ENCODE measurements at places on chromosomes 4 and X.

- no peak for DNase-seq
These were observed 80.6 kb upstream of the ENPP6 start for GRCh38 chr4:184298254-184298653.

DNA sequence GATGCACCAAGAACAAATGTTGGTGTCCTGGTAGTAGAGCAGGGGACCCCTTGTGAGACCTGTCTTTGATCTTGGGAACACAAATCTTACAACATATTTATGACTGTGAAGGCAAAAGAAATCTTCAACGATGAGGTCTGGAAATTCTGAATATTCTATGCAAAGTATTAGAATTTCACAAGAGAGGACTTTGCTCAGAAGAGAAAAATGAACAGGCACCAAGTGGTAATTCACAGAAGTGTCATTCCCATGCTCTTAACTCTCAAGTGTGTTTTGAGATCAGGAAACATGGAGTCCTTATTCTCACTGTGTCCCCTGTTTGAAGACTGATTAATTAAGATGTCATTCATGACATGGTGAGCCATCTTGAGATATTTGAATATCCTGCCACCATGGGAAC is 52.5 kb downstream of the COQ2 start:
- DNase-seq, result no peak

- DNase-seq, result no peak
These were observed 1.9 kb upstream of the PPP3CA start for GRCh38 chr4:101348995-101349800.

- no peak for DNase-seq
These were observed 109.3 kb downstream of the MAGEC2 start for GRCh38 chrX:142095651-142096245.

- no peak for DNase-seq
These were observed 696.9 kb downstream of the PCDH7 start for GRCh38 chr4:31417040-31417439.

GRCh38 chr4:18203966-18204365 is 182.4 kb upstream of the LCORL start:
- no peak for DNase-seq

DNA sequence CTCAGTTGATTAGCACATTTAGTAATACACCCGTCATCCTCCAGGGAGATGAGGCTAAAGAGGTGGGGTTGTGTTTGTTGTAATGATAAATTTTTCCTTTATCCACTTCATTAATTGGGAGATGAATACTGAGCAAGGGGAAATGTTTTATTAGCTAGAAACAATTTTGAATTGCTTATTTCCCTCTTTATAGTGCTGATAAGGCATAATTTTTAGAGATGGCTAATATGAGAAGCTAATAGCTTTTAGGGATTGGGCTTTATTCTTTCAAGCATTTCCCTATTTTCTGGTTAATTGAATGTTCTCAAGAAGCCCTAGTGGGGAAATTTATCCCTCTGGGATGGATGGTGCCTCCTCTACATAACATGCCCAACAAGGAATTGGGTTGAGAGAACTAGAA is 365.2 kb upstream of the IGFBP7 start:
- DNase-seq, result no peak

GRCh38 chrX:12360383-12360782 is 222.1 kb downstream of the FRMPD4 start:
- no peak for DNase-seq

DNA sequence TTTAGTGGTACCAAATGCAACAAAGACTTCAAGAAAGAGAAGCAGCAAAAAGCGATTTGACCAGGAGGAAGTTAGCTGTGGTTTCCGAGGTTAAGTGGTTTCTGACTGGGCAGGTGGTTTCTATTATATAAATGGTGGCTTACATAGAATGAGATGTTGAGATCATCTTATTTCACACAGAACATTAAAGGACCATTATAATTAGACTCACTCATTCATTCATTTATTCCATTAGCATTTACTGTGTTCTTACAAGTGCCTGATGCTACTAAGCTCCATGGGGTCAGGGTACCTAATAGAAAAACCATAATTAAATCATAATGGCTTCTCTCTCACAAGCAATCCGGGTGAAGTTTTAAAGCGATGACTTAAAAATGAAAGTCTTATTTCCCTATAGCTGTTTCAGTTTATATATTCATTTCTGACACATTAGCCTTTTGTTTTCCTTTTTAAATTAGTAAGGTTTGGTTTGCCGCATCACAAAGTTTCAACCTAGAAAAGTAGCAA is 10.6 kb downstream of the TSPAN6 start:
- DNase-seq, result no peak

- DNase-seq, result no peak
These were observed 25.4 kb upstream of the NMU start for GRCh38 chr4:55661398-55662056.

GRCh38 chr4:87317527-87317926 is 5.2 kb downstream of the HSD17B13 start:
- DNase-seq, result no peak

DNA sequence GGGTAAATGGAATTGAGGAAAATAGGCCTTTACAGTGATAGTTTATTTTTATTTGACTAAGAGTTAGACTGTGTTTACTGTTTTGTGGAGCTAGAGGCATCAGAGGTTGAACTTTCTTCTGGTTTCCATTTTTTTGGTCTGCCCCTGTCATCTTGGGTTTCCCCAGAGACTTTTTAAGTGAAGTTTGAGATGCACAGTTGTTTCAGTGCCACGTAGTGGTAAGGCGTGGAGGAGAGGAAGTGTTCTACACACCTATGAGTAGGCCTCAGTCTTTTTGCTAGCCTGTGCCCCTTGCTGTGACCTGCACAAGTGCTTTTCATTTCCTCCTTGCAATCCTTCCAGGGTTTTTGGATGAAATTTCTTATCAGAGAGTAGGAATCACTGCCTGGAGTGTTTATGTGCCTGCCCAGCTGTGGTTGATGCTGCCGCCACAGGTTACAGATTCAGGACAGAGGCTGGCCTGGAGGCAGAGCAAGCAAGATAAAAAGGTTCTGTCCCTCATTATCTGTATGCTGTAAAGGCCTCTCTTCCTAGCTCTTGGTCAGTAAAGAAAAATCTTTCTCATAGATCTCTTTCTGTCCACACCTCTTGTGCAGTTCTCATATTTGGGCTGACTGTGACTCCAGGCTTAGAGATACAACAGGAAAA is 12.5 kb upstream of the HSFX4 start:
- DNase-seq, result no peak

DNA sequence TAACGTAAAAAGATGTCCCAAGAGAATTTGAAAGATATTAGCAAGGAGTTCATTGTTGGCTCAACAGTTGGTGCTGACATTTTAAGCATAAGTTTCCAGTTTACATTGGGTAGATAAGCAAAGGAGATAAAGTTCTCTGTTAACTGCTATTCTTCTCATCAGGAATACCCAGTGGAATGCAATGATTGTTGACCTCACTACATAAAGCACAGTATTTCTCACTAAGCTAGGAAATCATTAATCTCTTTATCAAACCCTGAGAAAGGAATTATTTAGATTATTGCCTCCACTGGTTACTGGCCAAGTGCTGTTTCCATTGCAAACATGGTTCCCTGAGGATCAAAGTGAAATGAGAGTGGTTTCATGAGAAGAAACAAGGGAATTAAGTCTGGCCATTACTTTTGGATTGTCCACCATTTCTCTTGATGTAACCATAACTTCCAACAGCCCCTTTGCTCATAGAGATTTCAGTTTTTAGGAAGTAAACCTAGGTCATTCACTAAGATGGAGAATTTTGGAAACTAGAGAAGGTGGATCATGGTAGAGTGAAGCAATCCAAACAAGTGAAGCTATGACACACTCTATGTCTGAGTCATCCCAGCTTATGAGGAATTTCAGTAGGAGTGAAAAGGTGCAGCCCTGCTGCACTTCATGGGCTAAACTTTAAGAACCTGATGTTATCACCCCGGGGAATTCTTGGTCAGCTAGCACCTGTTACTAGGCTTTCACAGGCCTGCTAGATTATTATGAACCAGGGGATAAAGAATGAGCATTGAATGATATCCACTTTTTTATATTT is 163.4 kb downstream of the AREG start:
- no peak for DNase-seq

DNA sequence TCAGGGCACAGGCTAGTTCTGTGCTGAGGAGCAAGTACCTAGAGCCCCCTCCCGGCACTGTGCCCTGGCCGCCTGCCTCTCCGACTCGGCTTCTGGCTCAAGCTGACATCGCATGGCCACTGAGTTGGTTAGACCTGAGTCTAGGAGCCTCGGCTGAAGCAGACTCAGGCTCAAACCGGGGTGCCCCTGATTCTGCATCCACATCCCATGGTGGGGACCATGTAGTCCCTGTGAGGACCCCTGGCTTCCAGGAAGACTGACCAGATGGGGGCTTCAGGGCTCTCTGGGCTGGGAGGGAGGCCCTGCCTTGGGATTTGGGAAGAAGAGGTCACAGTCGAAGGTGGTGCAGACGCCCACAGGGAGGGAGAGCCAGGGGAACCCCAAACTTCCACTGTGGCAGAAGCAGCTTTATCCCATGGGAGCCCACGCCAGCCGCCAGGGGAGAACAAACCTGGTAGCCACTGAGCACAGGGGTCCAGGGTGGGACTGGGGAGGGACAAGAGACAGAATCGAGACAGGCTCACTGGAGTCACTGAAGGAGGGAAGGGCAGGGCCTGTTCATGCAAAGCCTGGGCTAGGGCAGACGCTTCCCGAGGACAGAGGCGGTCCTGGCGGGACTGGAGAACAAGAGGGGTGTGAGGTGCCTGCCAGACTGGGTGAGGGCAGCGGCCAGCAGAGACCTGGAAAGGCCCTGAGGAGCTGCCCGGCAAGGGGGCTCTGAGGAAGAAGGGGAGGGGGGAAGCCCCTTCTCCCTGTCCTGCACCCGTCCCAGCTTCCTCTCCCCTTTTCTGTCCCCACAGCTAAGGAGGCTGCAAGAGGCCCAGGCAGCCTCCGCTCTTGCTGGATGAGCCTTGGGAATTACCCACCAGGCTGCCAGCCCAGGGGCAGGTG is 1.1 kb downstream of the PDE6B start:
- no peak for DNase-seq

DNA sequence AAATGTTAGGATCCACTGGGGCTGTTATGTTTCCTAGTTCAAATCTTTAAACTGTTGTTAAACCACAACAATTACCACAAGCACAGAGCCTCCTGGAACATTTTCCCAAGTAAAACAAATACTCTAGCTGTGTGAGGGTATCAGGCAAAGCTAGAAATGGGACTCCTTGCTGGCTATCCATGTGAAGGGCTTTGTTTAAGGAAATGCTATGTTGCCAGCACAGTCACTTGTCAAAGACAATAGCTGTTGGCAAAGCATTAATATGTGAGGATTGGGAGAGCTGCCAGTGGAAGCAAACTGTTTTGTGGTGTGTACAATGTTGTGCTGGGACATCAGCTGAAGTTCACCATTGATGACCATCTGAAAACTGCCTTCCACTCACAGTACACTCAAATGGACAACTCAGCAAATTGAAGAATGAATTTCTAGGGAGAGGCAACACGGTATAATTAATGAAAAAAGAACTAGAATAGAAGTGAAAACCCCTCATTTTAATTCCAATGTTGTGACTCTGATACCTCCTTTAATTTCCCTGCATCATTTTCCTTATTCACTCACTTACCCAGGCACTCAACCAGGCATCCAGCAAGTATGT is 100.8 kb downstream of the ANXA3 start:
- DNase-seq, result no peak

DNA sequence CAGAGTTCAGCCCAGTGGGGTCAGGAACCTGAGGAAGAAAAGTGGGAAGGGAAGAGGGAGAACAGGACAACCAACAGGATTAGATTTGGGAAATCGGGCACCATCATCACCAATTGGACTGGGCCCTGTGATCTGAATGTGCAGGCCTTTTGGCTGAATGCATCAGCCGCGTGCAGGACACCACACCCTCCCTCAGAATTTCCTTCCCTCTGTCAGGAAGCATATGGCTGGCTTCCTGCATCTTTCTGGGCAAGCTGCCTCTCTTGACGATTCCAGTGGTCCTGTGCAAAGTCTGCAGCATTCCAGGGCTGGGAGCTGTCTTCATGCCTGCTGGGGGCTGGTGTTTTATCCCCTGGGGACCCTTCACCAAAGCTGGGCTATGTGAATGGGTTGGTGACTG is 16.4 kb downstream of the MAGEA4 start:
- DNase-seq, result no peak

GRCh38 chr4:138341739-138342415 is 99.7 kb upstream of the SLC7A11 start:
- no peak for DNase-seq

DNA sequence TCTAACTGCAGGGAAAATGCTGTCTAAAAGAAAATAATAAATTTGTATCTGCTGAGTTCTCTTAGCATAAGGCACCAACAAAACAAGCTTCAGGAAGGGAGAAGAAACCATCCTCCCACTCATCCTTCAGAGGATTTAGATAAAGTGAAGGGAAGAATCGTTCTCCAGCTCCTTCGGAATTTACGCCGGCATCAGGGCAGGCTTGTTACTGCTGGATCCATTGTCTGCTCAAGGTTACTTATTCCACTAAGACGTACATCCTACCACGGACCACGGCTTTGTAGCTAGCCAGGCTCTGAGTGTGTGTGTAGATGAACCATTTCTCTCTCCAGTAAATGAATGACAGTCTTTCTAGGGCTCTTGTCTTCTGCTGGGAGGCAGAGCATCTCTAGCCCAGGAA is 60.4 kb downstream of the HAND2 start:
- DNase-seq, result no peak

GRCh38 chr4:124807421-124807820 is 94.9 kb upstream of the ANKRD50 start:
- no peak for DNase-seq

DNA sequence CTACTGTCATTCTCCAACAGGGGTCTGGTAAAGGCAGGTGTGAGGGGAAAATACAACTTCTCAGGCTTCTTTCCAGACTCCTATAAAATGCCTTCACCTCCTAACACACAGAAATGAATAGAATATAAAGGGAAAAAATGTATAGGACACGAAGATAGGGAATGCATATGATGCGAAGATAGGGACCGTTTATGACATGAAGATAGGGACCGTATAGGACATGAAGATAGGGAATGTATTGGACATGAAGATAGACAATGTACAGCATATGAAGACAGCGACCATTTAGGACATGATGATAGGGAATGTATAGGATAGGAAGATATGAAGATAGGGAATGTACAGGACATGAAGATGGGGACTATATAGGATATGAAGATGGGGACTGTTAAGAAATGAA is 10.5 kb downstream of the IRF2 start:
- DNase-seq, result no peak

DNA sequence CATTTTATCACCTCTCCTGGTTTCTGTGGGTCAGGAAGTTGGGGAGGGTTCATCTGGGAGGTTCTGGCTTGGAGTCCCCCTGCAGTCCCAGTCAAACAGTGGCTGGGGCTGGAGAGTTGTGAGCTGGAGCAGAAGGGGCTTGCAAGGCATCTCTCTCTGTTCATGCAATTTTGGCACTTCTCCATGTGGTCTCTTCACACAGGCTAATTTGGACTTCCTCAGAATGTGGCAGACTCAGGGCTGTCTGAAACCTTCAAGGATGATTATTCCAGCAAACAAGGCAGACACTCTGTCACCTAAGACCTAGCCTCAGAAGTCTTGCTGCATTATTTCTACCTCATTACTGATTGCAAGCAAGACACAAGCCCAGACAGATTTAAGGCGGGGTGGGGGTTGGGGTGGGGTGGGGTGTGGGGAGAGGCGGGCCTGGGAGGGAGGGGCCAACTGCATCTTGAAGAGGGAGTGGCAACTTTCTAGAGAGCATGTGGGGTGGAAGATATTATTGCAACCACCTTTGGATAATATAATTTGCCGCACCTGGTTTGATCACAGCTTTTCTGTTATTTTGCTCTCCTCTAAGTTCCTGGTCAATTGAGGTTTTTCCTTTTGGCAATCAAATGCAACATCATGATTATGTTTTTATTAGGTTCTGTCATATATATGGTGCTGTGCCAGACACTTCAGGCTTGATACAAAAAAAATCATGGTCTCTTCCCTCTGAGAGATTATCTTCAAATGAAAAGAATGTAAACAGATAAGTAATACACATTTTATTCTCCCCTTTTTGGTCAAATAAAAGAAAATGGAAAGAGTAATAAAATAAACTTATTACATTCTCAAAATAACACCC is 799.5 kb downstream of the RPA4 start:
- DNase-seq, result no peak

All from activated CD8-positive, alpha-beta memory T cell treated with anti-CD3 and anti-CD28 coated beads for 48 hours (primary cell).